Esophagus muscularis mucosa (tissue), 4 donors: ENCODE measurements at places on chromosomes 2 and 18. TPM values are rescaled to one million over a fixed set of nuclear protein-coding genes. Genes with fewer than 3 reads are reported as not detected.

Gene RIT2
- not detected for total RNA-seq

Gene C2orf81
- total RNA-seq, result 2.9 TPM

GRCh38 chr2:58853420-58853819, 612.3 kb upstream of the FANCL start:
- H3K4me3 ChIP-seq, result no peak overlapping the region
- DNase-seq, result no peak
- H3K4me1 ChIP-seq, result peaks cover 17% of the 10 kb centered on the region
- no peaks in the 10 kb centered on the region for H3K36me3 ChIP-seq

Gene VWC2L
- not detected for total RNA-seq

DNA sequence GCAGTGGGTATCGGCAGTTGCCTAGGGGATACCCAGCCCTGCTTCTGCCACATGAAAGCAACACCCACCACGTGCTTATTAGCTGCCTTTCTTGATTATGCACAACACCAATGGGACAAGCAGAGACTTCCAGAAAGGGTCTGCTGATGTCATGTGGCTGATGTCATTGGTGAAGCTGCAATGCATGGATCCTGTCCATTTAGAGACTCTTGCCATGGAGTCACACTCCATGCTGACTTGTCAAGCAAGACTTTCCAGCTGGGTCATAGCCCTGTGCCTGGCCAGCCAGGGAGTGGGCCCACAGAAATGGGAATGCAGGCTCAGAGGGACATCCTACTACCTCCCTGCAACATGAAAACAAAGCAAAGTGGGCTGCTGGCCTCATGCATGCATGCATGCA, 81.8 kb downstream of the VAPA start:
- no peaks in the 10 kb centered on the region for H3K27me3 ChIP-seq
- peaks cover 16% of the 10 kb centered on the region for H3K4me1 ChIP-seq
- H3K4me3 ChIP-seq, result no peak overlapping the region
- H3K36me3 ChIP-seq, result no peaks in the 10 kb centered on the region
- DNase-seq, result peak; percentile 79
- no peak overlapping the region for H3K27ac ChIP-seq

- H3K27ac ChIP-seq, result no peak overlapping the region
- H3K36me3 ChIP-seq, result no peaks in the 10 kb centered on the region
- no peak overlapping the region for H3K4me3 ChIP-seq
- H3K27me3 ChIP-seq, result no peaks in the 10 kb centered on the region
- no peak for DNase-seq
Measured at GRCh38 chr2:109421101-109421500, 192.7 kb downstream of the SEPTIN10 start.

DNA sequence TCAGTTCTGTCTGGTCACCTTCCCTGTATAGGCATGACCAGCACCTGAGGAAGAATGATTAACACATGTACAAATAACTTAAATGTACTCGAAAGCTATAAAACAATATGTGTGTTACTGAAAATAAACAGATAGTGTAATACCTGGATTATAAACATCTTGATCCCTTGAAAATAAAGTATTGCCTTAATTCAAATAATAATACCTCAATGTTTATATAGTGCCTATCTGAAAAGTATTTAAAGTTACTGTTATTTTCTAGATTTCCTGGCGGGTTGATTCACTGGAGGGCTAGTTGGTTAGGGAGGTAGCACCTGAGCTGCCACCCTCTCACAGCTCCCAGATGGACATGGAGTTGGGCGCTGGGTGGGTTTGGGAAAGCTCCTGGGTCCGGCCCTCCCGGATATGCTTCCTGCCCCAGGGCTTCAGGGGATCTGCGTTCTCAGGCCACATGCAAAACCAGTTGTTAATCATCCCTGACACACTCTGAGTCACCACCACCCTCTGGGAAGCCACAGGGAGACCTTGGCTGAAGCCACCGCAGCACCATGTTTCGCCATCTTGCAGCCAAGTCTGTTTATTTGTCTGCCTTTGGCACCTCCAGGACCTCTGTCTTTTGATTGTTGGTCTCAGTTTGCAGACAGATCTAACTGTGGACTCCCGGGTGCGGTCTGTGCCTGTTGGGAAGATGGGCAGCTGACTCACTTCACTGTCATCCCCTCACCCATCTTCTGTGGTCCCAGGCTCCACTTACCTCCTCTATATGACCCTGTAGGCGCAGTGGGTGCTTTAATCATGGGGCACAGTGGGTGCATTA, 35.3 kb downstream of the RAB31 start:
- H3K4me3 ChIP-seq, result no peak overlapping the region
- peak overlapping the region; percentile 46 for H3K27ac ChIP-seq
- H3K4me1 ChIP-seq, result peaks cover 12% of the 10 kb centered on the region
- no peaks in the 10 kb centered on the region for H3K27me3 ChIP-seq
- no peaks in the 10 kb centered on the region for H3K36me3 ChIP-seq
- peak; percentile 77 for DNase-seq

Gene CCBE1
- total RNA-seq, result 1.6 TPM

DNA sequence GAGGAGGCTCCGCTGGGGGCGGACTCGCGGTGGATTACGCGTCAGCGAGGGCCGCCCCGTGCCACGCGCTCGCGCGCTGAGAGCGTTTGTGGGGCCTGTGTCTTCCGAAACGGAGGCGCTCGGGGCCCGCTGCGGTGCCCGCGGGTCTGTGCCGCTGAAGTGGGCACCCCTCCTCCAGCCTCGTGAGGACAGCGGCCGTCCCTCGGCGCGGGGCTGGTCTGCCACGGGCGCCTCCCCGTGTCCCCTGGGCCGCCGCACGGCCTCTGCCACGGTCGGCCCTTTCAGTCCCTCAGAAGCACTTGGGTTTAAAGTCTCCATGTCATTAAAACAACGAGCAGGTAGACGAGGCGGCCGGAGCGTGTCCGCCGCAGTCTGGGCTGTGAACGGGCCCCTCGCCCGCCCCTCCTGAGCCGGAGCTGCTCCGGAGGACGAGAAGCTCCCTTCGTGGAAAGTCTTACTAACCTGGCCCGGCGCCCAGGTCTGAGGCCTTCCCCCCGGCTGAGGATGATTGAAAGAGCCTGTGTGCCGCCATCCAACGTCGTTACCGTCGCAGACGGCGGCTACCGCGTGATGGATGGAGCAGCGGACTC, 97.6 kb downstream of the NFATC1 start:
- H3K4me1 ChIP-seq, result peaks cover 25% of the 10 kb centered on the region
- H3K27ac ChIP-seq, result no peak overlapping the region
- H3K36me3 ChIP-seq, result peaks cover 46% of the 10 kb centered on the region
- H3K27me3 ChIP-seq, result no peaks in the 10 kb centered on the region
- DNase-seq, result no peak

GRCh38 chr18:25298853-25299274, 53.1 kb downstream of the ZNF521 start:
- DNase-seq, result no peak
- H3K27ac ChIP-seq, result peak overlapping the region; percentile 44
- H3K27me3 ChIP-seq, result no peaks in the 10 kb centered on the region
- H3K4me3 ChIP-seq, result no peak overlapping the region
- no peaks in the 10 kb centered on the region for H3K36me3 ChIP-seq

DNA sequence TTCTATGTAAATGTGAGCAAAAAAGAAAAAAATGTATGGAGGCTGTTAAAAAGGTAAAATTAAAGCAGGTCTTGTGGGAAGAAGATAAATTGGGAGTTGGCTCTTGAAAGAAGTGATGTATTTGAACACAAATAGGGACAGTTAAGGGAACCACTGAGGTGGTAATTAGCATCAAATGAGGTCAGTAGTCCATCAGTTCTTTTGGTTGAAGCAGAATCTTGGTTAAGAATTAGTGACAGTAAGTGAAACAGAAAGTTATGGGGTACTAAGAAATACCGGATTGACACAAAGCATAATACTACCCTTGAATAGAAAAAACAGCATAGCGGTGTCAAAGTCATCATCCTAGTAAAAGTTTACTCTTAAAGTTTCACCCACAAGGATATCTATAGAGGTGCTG, 352.6 kb upstream of the VRK2 start:
- H3K27me3 ChIP-seq, result no peaks in the 10 kb centered on the region
- no peak overlapping the region for H3K4me3 ChIP-seq
- H3K27ac ChIP-seq, result no peak overlapping the region
- DNase-seq, result no peak

DNA sequence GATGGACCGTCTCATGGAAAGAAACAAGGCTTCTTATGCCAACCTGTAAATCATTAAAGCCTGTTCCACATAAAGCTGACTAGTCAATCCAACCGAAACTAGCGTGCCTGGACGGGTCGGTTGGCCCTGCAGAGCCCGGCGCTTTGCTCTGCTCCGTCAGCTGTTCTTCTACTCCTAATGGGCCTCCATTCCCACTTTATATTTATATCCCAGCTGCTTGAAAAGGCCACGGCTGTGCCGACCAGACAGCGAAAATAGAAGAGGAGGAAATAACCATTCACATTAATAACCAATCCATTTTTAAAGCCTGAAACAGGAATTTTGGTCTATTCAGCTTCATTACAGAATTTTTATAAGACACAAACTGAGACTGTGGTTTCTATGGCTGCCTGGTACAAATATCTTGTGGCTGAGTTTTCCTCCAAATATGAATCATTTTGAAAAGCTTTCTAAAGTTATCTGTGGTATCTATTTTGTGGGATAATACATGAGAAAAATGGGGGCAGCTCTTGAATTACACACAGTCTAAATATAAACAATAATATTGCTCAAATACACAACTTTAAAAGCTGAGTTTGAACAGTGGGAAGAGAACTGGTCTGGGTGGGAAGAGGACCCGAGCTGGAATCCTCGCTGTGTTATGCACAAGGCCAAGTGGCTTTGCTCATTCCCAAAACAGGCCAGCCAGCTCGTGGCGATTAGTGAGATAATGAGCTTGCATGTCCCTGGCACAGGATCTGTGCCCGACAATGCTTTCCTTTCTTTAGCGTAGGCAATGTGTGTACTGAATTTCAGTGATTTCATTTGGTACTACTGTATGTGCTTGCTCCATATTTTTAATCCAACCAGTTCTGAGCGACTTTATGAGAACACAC, 10.5 kb upstream of the FAM124B start:
- H3K36me3 ChIP-seq, result no peaks in the 10 kb centered on the region
- no peaks in the 10 kb centered on the region for H3K27me3 ChIP-seq
- H3K4me1 ChIP-seq, result no peaks in the 10 kb centered on the region
- no peak for DNase-seq
- no peak overlapping the region for H3K4me3 ChIP-seq
- no peak overlapping the region for H3K27ac ChIP-seq

DNA sequence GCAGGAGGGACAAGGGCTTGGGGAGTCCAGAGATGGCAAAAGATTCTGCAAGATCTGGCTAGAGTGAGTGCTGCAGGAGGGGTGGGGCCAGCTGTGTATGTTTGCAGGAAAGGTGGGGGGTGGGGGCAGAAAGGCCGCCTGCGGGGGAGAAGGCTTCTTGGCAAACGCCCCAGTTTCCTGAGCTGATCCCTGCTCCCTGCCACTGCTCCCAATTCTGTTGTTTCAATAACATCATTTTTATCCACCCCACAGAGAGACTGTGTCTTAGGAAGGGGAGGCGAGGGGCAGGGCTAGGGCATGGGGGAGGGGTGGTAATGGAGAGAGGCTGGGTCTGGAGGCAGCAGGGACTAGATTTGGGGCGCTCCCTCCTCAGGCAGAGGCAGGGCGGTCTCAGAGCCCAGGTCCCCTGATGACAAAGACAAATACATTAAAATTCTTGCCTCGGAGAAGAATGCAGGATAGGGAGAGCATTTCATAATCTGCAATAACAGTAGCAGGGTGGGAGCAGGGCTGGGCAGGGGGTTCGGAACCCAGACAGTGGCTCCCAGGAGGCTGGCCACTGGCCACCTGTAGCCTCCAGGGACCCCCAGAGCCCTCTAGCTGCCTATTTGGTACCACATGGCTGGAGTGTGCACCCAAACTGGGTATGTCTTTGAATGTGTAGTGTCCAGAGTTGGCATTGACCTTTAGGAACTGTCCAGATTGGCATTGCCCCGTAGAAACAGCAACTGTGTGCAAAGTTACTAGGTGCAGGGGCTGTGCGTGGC, 2.1 kb upstream of the WNT6 start:
- DNase-seq, result no peak
- H3K27me3 ChIP-seq, result peaks cover 57% of the 10 kb centered on the region
- H3K36me3 ChIP-seq, result no peaks in the 10 kb centered on the region

- H3K36me3 ChIP-seq, result no peaks in the 10 kb centered on the region
- H3K4me1 ChIP-seq, result peaks cover 12% of the 10 kb centered on the region
- no peaks in the 10 kb centered on the region for H3K27me3 ChIP-seq
- H3K27ac ChIP-seq, result no peak overlapping the region
Measured at GRCh38 chr2:159561786-159562185, 54.6 kb downstream of the BAZ2B start.

DNA sequence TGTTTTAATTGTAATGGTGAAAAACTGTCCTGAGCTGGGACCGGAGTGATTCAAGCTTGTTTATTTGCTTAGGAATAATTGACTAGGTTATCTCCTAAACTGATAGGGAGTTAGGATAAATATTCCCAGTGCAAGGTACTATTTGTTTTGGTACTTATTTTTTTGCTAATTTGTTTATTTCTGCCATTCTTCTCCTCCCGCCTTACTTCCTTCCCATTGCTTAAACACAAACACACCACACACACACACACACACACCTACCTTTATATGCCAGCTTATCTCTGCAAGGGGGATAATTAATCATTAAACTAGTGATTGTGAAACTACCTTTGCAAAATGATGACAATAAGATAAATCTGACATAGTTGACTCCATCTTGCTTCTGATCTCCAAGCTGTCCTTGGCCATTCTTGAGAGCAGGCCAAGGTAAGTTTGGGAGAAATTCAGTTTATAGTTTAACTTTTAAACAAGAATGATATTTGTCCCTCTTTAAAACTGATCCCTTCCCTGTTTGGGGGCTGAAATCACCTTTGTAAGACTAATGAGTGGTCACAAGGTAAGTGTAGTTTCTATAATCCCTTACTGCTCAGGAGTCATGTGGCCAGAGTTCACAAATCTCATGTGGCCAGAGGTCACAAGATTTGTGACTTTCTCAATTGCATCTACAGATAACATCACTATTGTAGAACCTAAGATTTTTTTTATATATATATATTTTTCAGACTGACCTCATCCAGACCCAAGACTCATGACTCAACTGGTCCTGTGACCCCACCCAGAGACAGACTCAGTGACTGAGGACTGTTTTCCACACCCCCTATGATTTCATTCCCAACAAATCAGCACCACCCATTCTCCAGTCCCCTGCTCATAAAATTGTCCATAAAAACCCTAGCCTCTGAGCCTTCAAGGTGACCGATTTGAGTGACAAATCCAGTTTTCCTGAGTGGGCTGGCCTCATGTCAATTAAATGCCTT, 83.1 kb upstream of the LRRTM4 start:
- DNase-seq, result no peak
- H3K36me3 ChIP-seq, result no peaks in the 10 kb centered on the region
- H3K4me1 ChIP-seq, result no peaks in the 10 kb centered on the region
- H3K27ac ChIP-seq, result no peak overlapping the region
- H3K27me3 ChIP-seq, result no peaks in the 10 kb centered on the region
- no peak overlapping the region for H3K4me3 ChIP-seq
